ENCODE measurements at places on chromosomes 7 and 10. TPM values are rescaled to one million over a fixed set of nuclear protein-coding genes. Genes with fewer than 3 reads are reported as not detected.

The NEUROG3 gene
- not detected for total RNA-seq

The PKD2L1 gene
- not detected for total RNA-seq

The HHEX gene
- 0.65 TPM for total RNA-seq

The APBB1IP gene
- total RNA-seq, result 0.49 TPM

The NAT16 gene
- total RNA-seq, result not detected

The UNC5B gene
- total RNA-seq, result 2.9 TPM

The GLI3 gene
- total RNA-seq, result 3.6 TPM

The C7orf57 gene
- 0.13 TPM for total RNA-seq

The INHBA gene
- total RNA-seq, result 22.3 TPM

The POLR2J2 gene
- 0.33 TPM for total RNA-seq

The AKAP9 gene
- 14.7 TPM for total RNA-seq

The COMTD1 gene
- 28.3 TPM for total RNA-seq

The METTL2B gene
- total RNA-seq, result 16.4 TPM

The NKX2-3 gene
- total RNA-seq, result not detected

The CLDN4 gene
- total RNA-seq, result 98.1 TPM

The PNLIPRP3 gene
- not detected for total RNA-seq

All from mesangial cell (primary cell).